ENCODE measurements at places on chromosomes 6 and 20.

DNA sequence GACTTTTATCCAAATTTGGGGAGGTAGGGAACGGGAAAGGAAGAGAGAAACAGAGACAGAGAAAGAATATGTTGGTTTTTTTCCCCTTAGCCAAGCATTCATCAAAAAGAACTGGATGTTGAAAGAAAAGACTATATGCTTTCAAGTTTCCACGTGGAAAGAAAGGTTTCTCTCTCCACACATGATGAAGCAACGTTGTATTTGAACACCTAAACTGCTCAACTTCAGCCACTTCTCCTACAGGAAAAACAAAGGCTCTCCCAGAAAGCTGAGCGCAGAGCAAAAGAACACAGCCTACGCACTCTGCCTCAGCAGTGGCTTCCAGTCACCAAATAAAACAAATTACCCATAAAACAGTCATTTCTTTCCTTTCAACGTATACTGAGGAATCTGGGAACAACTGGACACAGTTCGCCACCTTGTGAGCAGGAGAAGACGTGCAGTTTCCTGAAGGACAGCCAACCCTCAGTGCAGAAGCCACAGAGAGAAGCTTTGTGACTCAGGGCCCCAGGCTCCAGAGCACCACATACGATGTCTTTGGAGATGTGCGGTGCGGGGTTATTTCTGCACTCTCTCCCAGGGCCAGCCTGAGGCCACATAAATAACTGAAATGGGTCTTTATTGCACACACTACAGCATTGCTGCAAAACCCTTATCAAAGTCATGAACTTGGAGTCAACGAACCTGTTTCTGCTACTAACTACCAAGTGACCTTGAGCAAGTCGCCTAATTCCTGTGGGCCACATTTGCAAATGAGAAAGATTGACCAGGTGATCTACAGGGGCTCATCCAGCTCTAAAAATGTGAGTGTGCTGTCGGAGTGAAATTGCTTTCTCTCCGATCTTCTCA is 10.1 kb downstream of the IL17F start:
- no peak for DNase-seq

DNA sequence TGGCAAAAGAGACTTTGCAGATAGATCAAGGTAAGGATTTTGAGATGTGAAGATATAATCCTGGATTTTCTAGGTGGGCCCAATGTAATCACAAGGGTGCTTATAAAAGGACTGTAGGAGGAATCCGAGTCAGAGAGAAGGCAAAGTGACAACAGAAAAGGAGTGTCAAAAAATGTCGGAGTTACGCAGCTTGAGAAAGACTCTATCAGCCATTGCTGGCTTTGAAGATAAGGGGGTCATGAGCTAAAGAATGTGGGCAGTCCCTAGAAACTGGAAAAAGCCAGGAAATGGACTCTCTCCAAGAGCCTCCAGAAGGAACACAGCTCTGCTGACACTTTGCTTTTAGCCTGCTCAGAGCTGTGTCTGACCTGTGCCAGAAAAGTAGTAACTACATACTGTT is 8.7 kb upstream of the RWDD1 start:
- no peak for DNase-seq

DNA sequence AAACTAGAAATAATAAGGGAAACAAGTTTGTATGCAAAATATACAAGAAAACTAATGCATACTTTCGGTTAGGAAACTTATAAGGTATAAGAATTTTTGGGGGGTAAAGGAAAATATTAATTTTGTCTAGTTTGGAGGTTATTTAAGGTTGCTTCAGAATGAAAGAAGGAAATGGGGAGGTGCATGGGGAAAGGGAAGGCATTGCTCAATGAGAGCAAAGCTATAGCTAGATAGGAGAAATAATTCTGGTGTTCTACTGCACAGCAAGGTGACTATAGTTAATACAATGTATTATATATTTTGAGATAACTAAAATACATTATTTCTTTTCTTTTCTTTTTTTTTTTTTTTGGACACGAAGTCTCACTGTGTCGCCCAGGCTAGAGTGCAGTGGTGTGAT is 5.4 kb upstream of the MYMX start:
- DNase-seq, result no peak

DNA sequence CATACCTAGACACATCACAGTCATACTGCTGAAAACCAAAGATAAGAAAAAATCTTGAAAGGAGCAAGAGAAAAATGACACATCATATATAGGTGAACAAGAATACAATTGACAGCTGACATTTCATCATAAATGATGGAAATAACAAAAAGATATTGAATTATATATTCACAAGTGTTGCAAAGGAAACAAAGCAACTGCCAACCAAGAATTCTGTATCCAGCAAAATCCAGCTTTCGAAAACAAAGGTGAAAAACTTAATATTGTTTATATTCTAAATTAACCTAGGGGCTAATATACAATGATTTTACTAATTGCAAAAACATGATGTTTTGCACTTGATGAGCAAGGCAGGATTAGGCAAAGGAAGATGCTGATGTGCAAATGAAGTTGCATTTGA is 84.3 kb downstream of the MOXD1 start:
- no peak for DNase-seq

- no peak for DNase-seq
These were observed 74.8 kb downstream of the RIN2 start for GRCh38 chr20:19832875-19833274.

GRCh38 chr20:23080521-23080920 is 5.6 kb downstream of the CD93 start:
- no peak for DNase-seq

- no peak for DNase-seq
These were observed 508.3 kb downstream of the PRKN start for GRCh38 chr6:162219266-162219665.

- no peak for DNase-seq
These were observed 42.8 kb upstream of the PSMF1 start for GRCh38 chr20:1075616-1076015.

- no peak for DNase-seq
These were observed 33.9 kb downstream of the DSE start for GRCh38 chr6:116404696-116405095.

DNA sequence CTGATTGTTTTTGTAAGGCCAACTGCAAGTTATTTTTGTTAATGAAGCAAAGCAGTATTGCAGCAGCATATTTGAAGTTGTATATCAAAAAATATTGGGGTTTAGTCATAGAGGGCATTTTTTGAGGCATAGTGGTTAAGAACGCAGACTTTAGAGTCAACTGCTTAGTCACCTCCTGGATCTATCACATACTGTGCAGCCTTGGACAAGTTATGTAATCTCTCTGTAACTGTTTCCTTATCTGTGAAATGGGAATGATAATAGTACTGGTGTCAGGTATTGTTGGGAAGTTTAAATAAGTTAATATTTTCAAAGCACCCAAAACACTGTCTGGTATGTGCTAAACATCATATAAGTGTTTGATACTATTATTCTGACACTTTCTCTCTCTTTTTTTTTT is 27.2 kb upstream of the EFHC1 start:
- DNase-seq, result no peak

DNA sequence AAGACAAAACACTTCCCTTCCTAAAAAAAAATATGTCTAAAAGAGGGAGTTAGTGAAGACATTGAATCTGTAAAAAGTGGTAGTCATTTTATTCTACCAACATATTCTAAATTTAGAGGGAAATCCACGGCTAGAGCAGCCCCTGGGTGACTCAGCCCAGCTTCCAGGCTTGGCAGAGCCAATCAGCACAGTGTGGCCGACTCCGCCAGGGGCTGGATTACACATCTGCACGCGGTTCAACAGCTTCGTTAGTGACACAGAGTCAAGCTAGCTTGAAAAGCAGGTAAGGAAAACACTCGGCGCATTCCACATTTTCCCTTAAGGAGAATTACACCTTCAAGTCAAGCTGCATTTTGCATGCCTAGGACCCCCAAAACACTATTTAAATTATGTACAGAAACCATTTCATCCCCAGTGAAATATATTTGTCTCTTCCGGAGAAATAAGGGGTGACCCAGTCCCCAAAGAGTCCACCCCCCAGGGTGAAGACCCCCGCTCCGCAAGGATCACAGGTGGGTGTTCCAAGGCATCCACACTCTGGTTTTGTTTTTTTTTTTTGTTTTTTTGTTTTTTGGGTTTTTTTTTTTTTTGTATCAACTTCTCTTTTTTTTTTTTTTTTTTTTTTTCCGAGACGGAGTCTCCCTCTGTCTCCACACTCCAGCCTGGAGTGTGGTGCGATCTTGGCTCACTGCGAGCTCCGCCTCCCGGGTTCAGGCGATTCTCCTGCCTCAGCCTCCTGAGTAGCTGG is 58.4 kb upstream of the ARID1B start:
- DNase-seq, result no peak

DNA sequence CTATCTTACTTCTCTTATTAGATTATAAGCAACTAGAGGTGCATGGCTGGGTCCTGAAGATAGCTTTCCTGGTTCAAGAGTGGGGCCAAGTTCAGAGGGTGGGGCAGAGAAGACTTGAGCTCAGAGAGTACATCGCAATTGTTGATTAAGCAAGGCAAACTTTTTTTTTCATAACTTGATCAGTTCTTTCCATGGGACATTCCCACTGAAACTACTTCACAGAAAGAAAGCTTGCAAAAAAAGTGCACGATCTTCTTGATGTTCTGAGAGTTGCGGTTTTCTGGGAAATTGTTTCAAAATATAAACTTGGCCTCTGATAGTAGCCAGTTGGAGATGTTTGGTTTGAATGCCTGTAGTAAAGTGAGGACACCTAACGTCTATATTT is 100.9 kb downstream of the ZDHHC14 start:
- DNase-seq, result no peak

DNA sequence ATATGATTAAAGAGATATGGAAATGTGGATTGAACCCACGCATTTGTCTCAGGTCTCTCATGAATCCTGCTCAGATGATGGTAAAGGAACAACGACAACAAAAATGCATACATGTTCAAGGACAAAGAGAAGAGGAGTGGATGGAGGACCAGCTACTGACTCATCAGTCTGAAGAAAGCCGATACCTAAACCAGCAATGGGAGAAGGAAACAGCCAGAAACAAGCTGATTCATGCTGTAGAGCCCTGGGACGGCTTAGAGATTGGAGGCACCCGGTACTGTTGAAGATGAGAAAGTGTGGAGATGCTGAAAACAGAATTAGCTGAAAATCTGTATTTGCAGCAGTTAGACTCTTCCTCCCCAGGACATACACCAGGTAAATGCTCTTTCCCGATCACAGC is 14.4 kb upstream of the RIPPLY2 start:
- no peak for DNase-seq

DNA sequence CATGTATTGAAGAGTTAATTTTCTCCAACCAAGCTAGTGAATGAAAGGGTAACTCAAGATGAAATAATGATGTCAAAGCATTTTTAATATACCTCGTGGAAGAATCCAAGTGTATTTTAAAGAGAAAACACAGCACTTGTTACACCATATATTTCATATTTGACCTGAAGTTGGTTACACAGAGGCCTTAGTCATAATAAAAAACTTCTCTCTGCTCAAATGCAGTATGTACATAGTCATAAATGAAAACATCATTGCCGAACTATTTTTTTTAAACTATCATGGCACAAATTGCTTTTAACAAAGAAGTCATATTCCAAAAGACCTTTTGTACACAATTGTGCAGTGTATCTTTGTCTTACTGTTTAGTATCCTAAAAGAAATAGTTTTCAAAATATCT is 43.0 kb downstream of the BACH2 start:
- no peak for DNase-seq

- DNase-seq, result no peak
These were observed 202.3 kb downstream of the TSHZ2 start for GRCh38 chr20:53174454-53174853.

DNA sequence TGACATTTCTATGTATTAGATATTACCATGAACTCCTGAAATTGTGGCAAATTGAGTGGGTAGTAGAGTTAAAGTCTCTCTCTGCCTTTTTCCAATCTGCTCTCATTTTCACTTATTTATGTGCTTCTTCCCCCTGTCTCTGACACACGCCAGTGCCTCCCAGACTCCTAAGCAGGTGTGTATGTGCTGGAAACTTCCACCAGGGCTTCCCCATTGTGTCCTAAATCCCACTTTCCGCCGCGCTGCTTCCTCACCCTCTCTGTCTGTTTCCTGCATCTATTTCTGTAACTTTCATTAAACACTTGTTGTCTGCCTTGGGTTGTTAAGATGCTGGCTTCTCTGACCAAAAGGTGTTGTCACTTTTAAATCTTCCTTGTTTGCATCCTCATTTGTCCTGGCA is 97.6 kb upstream of the HDGFL1 start:
- no peak for DNase-seq

- DNase-seq, result no peak
These were observed 927 bp downstream of the IL20RA start for GRCh38 chr6:137043710-137044365.

DNA sequence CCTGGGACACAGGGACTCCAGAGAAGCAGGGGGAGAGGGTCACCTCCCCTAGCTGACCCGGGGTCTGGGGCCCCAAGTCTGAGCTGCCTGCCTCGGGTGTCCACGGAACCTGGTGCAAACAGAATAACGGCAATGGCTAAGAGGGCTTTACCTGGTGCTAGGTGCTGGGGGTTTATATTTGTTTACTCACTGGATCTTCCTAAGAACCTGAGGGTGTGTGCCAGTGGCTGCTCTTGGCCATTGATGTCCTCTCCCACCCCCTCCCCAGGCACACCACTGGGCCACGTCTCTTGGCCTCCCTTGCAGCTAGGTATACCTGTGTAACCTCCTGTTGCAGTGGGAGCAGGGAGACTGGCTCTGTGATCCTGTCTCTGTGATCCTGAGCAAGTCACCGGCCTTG is 157.9 kb upstream of the MLN start:
- DNase-seq, result no peak

DNA sequence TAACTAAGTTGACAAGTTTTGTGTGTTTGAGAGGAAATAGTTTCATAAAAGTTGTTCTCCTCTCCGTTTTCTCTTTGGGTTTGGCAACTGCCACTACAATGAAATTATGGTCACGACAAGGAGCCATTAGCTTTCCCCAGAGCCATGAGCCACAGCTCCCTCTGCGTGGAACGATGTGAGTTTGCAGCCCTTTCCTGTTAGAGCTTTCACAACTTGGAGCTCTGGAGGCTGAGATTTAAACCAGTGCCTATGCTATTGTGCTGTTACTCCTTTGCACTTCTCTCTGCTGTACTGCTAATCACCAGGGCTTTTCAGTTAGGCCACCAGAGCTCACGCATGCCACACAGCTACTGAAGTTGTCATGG is 29.3 kb upstream of the TXNDC5 start:
- no peak for DNase-seq

DNA sequence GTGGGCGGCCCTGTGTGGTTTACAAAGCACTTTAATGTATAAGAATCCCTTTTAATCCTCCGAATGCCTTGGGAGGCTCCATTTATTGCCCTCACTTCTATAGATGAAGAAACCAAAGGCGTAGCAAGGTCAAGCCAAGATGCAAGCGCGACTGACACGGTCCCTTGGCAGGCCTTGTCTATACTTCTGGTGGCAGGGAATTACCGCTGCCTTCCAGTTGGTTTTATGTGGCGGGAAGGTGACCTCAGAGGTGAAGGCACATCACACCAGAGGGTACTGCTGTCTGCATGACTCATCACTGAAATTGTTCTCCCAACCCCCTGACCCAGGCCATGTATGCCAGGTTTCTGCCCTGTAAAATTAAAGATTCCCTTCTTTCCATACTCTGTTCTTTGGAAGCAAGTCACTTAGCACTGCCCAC is 36.1 kb upstream of the NAA20 start:
- no peak for DNase-seq
